Smooth muscle cell of the coronary artery (primary cell): ENCODE measurements at places on chromosomes 5 and 9. TPM values are rescaled to one million over a fixed set of nuclear protein-coding genes. Genes with fewer than 3 reads are reported as not detected.

The MAPKAP1 gene
- total RNA-seq, result 76.1 and 115 TPM in 2 replicates

The SLC6A7 gene
- total RNA-seq, result not detected in 2 replicates

The ITK gene
- total RNA-seq, result not detected in 2 replicates

The RNF208 gene
- not detected in 2 replicates for total RNA-seq

The TAF11L2 gene
- not detected in 2 replicates for total RNA-seq

The VAV2 gene
- total RNA-seq, result 12.4 and 16.5 TPM in 2 replicates
